ENCODE measurements at places on chromosomes 4 and X.

DNA sequence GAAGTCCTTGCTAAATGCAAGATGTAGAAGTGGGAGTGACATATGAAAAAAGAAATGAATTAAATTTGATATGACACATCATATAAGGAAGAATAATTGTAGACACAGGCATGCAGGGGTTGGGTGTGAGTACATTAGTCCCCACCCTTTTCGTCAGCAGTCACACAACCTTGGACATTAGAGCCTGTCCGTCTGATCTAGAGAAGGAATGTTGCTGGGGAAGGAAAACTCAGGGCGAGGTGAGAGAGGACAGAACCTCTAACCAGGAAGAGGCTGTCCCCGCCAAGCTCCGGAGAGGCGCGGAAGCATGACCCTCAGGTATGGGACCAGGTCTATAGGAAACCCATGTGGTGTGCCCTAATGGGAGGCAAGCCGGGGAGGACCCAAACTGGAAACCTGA, 102.1 kb downstream of the RELL1 start:
- no peak for DNase-seq

GRCh38 chrX:5674036-5674435, 554.6 kb downstream of the NLGN4X start:
- DNase-seq, result no peak

GRCh38 chr4:48042979-48043461, 26.4 kb downstream of the NIPAL1 start:
- DNase-seq, result no peak

GRCh38 chrX:2965965-2966364, 36.8 kb upstream of the ARSD start:
- DNase-seq, result no peak

DNA sequence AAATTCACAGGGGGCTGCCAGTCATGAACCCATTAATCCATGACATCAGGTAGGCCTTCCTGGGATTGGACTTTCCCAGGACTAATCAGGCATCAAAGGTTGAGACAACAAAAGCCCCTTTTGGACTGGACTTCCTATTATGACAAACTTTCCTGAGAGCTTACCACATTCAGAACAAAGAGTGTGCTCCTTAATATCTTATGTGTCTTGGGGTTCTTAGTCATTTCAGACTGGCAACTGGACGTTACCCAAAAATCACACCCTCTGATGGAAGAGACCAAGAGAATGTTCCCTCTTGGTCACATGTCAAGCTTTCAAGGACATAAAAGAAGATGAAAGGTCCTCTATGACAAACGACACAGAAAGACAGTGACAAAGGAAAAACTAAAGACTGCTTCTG, 31.6 kb upstream of the PPP1R2C start:
- DNase-seq, result no peak

DNA sequence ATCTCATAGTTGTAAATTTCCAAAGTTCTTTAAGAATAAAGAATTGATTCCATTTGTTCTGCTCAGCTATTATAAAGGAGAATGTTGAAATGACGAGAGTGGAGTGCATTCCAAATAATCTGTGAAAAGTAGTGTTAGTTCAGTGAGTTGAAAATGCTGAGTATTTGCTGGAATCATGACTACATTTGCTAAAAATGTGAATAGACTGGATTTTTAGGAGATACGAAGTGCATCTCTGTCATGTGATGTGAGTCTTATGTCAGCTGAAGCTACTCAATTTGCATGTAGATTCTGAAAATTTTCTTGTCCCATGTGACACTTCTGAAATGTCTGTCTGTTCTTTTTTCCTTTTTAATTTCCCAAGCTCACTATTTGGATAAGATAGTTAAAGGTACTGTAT, 206.0 kb downstream of the DCTD start:
- no peak for DNase-seq

DNA sequence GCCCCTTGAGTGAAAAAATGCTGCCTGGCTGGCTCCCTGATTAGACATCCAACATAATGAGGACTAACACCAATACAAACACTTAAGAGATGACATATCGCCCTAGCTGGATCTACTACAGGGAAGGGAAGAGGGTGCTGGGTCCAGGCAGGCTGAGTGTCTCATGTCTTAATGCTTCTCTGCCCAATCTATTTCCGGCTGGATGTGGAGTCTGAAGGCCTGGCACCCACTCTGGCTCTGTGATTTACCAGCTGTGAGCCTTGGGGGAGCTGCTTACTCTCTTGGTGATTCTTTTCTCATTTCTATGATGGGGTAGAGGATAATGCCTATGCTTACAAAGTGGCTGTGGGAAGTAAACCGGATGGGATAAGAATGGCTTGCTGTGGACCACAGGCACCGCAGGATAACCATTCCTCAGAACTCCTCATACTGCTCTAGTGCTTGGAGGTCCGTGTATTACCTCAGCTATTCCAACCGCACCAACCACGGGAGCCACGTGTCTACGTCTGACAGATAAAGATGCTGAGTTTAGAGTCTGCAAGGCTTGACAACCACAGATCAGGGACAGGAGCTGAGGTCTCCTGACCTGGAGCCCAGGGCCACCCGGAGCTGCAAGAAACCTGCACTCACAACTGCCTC, 161.7 kb downstream of the AFAP1 start:
- no peak for DNase-seq

DNA sequence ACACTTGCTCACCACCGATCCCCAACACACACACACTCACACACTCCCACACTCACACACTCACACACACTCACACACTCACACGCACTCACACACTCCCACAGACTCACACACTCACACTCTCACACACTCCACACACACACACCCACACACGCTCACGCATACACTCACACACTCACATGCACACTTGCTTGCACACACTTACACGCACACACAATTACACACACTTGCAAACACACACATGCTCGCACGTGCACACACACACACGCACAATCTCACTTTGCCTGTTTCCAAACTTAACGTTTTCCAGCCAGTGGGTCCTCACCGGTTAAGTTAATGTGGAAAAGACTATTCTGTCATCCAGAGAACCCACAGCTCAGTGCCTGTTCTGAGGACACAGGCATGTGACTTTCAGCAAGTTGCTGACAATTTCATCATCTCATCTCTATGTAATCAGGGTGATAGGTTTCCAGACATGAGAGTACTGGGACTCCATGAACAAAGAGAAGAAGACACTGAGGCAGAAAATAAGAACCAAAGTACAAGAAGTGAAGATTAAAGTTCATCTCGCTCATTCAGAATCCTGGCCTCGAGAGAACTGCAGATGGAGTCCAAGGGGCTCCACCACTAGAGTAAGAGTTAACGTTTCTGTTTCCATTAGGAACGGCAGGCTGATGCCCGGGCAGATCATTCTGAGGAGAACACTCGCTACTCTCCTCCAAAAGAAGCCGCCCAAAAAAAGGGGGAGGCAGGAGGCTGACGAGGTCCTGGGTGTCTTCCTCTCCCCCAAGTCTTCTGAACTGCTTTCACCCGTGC, 153.2 kb upstream of the FRG1 start:
- no peak for DNase-seq

- DNase-seq, result no peak
Observed at GRCh38 chr4:2441393-2442174, 22.8 kb downstream of the CFAP99 start.

GRCh38 chr4:39528061-39528465, 824 bp upstream of the UGDH start:
- no peak for DNase-seq

DNA sequence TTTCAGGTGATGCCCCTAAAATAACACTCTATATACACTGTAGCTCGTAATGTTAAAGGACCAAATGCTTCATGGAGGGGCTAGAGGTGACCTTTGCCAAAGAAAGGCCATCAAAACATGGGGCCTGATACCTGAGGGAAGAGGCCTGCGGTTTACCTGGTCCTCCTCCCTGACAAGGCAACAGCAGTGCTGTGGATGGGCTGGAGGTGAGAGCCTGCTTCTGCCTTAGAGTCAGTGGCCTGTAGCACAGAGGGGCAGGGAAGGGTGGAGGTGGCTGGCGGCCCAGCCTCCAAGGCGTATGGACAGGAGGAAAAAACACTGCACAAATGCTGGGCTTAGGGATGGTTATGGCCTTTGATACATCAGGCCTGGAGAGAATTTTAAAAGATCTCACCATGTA, 137.8 kb upstream of the USP38 start:
- no peak for DNase-seq

DNA sequence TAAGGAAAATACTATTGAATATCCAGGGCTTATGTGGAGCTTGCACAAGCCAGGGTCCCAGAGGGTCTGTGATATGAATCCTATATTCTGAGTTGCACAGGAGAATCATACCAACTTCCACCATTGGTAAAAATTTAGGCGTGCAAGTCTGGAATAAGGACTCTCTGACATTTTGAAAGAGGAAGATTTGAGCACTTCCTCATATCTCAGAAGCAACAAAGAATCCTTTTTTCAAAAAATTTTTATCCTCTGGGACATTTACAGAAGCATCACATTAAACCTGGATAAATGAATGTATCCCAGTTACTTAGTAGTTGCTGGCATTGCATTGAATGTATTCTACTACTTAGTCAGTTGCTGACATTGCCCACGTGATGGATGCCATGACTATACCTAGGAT, 24.2 kb upstream of the CAMK2D start:
- no peak for DNase-seq

DNA sequence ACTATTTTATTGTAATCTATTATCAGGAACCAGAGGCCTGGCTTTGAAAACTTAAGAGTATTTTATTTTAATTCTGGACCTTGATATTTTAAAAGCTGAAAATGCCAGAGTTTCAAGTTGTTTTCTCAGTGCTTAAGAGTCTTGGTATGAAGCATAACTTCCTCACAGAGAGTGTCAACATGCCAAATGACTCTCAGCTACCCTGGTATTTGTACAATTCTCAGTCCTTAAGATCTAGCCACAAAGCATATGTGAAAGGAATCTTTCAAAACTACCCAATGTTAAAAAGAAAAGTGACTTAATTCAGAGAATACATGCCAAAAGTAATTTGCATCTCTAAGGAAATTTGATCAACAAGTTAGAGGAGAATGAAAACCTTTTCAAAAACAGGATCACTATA, 171.9 kb downstream of the DKK2 start:
- DNase-seq, result peak; percentile 83

GRCh38 chr4:80033581-80033980, 39.4 kb downstream of the ANTXR2 start:
- DNase-seq, result no peak

DNA sequence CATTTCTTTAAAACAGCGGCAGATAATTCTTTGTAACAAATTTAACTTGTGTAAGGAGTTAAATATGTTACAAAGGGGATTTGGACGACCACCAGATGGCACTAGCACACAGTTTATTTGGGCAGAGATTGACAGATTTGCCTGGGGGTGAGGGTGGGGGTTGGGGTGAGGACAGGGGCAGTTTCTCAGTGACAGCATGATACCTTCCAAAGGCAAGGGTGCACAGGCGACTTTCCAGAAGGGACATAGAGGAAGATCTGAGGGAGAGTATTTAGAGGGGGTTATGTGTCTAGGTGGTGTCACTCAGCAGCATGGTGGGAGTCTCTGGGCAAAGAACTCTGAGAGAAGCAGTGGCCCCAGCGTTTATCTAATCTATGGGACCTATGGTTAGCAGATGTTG, 9.6 kb upstream of the TMA16 start:
- no peak for DNase-seq

GRCh38 chrX:8044947-8045346, 117.7 kb upstream of the PNPLA4 start:
- no peak for DNase-seq

DNA sequence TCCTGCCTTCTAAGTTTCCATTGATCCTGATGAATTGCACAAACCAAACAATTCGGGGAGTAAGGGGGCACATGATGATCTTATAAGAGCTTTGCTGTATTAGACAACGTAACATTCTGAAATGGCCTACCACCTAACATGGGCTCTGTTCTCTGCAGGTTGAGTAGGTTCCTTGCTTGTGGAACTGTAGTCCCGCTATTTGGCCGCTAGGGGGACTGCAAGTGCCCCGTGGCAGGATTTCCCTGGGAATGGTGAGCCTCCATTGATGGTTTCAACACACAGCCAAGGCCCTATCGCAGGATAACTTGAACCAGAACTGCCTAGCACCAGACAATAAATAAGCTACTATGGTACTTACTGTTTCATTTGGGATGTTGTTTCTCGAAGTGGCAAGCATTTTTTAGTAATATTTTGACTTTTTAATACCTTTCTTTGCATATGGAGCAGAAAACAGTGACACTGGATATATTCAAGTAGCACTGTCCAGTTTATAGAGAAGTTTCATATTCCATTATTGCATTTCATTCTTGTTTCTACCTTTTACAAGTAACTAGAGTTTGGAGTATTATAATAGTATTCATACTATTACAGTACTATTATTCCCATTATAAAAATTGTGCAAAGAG, 11.9 kb downstream of the AR start:
- no peak for DNase-seq

DNA sequence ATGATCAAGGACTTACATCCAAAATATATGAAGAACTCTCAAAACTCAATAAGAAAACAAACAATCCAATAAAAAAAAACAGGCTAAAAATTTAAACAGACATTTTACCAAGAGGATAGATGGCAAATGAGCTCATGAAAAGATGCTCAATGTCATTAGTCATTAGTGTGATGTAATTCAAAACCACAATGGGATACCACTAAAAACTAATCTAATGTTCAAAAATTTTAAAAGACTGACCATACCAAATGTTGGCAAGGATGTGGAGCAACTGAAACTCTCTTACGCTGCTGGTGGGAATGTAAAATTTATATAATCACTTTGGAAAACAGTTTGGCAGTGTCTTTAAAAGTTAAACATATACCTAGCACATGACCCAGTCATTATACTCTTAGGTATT, 43.7 kb downstream of the RPS6KA6 start:
- no peak for DNase-seq

- DNase-seq, result no peak
Observed at GRCh38 chr4:6403400-6403685, 69.1 kb downstream of the PPP2R2C start.

DNA sequence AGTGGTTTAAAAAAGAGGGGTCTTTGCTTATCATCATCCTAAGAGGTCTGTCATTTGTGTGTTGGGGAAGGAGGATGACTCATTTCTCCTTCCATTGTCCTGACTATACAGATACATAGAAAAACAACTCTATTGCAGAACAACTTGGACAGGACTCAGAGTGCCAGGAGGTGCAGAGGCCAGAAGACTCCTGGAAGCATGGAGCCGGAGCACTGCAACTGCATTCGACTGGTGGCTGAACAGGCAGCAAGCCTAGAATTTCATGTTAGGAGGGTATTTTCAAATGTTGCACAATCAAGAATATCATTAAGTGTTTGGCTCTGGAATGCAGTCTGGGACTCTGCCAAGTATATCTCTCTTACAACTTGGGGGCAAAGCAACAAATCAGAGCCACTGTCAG, 35.0 kb upstream of the MAML3 start:
- DNase-seq, result peak; percentile 94

GRCh38 chr4:128275346-128275745, 12.3 kb downstream of the PGRMC2 start:
- DNase-seq, result no peak

GRCh38 chr4:24768006-24768405, 27.4 kb upstream of the SOD3 start:
- DNase-seq, result no peak

DNA sequence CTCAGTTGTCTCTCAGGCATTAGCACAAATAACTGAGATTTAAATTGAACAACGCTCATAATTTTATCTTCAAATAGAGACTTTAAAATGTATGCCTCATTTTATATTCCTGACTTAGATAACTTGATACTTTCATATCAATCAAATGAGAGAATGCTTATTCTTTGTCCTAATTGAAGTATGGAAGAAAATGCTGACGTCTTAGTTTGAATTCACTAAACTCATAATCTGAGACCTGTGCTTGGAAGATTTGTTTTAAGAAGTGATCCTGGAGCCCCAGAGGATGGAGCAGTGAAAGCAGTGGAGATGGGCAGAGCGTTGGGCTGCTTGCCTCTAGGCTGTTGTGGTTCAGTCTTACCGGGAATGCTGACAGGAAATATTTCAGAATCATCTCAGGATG, 76.1 kb downstream of the ZNF518B start:
- no peak for DNase-seq

All from skeletal muscle cell (primary cell).